Hematopoietic multipotent progenitor cell (in vitro differentiated cells): ENCODE measurements at places on chromosomes 7 and 10. TPM values are rescaled to one million over a fixed set of nuclear protein-coding genes. Genes with fewer than 3 reads are reported as not detected.
A peak's percentile ranks its signal among the peaks of the same experiment; 100 is the strongest.

DNA sequence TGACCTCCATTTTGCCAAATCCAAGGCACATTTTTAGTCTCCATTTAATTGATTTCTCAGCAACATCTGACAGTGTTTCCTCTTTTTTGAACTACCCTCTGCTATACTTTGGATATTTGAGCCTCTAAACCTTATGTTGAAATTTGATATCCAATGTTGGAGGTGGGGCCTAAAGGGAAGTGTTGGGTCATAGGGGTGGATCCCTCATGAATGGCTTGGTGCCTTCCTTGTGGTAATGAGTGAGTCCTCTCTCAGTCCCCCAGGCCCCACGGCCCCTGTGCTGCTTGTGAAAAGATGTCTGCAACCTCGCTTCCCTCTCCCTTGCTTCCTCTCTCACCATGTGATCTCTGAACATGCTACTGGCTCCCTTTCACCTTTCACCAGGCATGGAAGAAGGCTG, 96.8 kb upstream of the DGKB start:
- DNase-seq, result no peak

- DNase-seq, result peak; percentile 15
Observed at GRCh38 chr7:127652333-127653248, 597 bp downstream of the SND1 start.

- peak; percentile 10 for DNase-seq
Observed at GRCh38 chr10:80356563-80356988, at the start of the genes DYDC1 and DYDC2. TSS of gene DYDC1 (minus strand) at chr10:80356755. CDS start at chr10:80352601, 4,154 bp downstream. TSS of gene DYDC2 (plus strand) at chr10:80356781. CDS start at chr10:80362444, 5,663 bp downstream.

GRCh38 chr10:62597226-62597625, 207.3 kb upstream of the ADO start:
- no peak for DNase-seq

OR9A2 gene
- under 0.01 TPM for total RNA-seq

DNA sequence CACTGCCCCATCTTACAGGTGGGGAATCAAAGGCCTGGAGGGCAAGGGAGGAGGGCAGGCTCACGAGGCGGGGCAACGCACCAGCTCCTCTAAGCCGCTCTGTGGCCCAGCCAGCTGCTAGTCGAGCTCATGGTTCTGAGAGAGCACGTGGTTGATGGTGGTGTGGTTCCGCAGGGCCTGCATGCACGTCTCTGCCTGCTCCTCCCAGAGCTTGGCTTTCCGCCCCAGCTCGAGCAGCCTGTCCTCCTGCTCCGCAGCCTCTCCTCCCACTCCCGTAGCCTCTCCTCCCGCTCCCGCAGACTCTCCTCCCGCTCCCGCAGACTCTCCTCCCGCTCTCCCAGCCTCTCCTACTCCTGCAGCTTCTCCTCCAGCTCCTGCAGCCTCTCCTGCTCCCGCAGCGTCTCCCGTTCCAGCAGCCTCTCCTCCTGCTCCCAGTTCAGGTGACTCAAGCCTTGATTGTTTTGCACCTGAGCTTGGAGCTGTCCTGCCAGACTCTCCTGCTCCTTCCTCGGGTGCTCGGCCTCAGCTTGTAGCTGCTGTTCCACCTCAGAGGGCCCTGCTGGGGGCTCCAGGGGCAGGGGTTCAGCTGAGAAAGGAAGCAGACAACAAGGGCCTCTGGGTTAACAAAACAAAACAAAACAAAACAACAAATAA, 19.1 kb upstream of the MTPAP start:
- no peak for DNase-seq
